ENCODE measurements at places on chromosomes 3 and 15. TPM values are rescaled to one million over a fixed set of nuclear protein-coding genes. Genes with fewer than 3 reads are reported as not detected.
A peak's percentile ranks its signal among the peaks of the same experiment; 100 is the strongest.

The C3orf20 gene
- total RNA-seq: not detected

The CPNE4 gene
- total RNA-seq: not detected

DNA sequence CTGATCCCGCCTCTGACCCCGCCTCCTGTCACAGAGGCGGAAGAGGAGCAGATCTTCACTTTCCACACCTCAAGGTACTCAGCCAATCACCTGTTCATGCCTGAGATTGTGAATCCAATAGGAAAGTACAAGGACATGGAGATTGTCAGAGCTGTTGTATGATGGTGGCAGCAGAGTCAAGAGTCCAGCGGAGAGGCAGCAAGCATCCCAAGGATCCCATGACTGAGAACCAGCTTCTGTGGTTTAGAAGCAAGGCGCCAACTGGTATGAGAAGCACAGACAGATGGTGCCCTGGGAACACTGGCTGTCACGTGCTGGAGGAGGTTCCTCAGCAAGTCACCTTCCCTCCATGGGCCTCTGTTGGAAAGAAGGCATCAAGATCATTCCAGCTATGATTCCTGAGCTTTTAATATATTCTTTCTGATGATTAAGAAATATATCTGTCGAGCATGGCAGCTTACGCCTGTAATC, 93.9 kb downstream of the CPN2 start:
- DNase-seq: no peak

GRCh38 chr3:146326875-146327543, 76.1 kb upstream of the PLSCR4 start:
- DNase-seq: peak; percentile 59

GRCh38 chr3:13608969-13609725, 60.2 kb downstream of the FBLN2 start:
- no peak for DNase-seq
